CD4-positive, alpha-beta T cell treated with Interleukin-21 for 1 hour (primary cell): ENCODE measurements at places on chromosomes 2 and 18.

GRCh38 chr18:42922363-42922762 is 193.1 kb downstream of the RIT2 start:
- DNase-seq: no peak

DNA sequence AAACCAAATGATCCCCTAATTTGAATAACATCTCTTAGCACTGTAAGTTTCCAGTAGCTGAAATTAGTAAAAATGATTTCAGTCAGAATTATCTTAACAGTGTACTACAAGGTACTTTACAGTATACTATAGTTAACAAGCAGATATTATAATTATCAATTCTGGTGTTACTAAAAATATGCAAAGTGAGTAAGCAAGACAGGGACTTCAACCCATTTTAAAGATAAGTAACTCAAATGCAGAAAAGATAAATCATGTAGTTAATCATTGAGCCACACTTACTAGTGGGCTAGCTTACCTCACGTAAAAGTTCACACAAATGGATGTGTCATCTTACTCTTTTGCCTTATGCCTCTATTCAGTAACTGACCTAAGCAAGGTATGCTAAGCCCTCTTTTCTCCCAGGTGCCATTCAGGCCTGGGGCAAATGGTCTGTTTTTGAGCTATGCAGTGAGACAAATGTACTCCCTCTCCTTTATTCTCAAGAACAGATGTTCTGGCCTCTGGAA is 101.0 kb downstream of the NBAS start:
- no peak for DNase-seq

- DNase-seq: peak; percentile 66
Measured at GRCh38 chr2:41869542-41870264, 178.1 kb upstream of the PKDCC start.

- DNase-seq: no peak
Measured at GRCh38 chr2:172558372-172558771, 2.5 kb downstream of the PDK1 start.

DNA sequence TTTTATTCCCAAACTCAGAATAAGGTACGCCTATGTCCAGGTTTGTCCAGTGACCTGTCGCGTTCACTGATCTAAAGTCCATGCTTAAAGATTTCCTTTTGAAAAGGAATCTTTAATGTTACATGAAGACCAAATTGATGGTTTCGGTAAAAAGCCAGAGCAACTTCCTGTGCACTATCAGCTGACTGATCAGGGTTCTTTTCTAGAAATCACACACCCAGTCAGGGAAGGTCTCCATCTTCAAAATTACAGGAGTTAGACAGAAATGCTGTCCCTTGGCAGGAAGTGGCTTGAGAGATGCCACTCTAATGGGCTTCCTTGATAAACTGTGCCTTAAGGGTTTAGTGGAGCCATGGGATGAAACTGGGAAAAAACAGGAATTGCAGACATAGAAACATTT is 14.7 kb upstream of the ARHGAP25 start:
- DNase-seq: peak; percentile 60

- DNase-seq: no peak
Measured at GRCh38 chr2:168889635-168890005, 610 bp downstream of the SPC25 start.

DNA sequence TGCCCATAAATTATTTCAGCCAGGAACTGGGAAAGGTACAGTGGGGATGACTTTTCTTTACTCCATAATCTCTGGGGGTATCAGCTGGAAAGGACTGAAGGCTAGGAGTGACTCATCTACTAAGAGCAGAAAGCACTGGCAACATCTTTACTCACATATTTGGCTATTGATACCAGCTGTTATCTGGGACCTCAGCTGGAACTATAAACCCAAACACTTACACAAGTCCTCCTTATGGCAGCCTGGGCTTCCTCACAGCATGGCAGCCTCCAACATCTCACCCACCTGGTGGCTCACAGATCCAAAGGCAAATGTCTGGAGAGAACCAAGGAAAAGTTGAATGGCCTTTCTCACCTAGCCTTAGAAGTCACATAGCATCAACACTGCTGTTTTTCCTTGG is 379.0 kb upstream of the RND3 start:
- no peak for DNase-seq

GRCh38 chr2:175244697-175245096 is 63.2 kb upstream of the ATP5MC3 start:
- no peak for DNase-seq

- no peak for DNase-seq
Measured at GRCh38 chr18:59743566-59743965, 46.3 kb upstream of the CCBE1 start.

DNA sequence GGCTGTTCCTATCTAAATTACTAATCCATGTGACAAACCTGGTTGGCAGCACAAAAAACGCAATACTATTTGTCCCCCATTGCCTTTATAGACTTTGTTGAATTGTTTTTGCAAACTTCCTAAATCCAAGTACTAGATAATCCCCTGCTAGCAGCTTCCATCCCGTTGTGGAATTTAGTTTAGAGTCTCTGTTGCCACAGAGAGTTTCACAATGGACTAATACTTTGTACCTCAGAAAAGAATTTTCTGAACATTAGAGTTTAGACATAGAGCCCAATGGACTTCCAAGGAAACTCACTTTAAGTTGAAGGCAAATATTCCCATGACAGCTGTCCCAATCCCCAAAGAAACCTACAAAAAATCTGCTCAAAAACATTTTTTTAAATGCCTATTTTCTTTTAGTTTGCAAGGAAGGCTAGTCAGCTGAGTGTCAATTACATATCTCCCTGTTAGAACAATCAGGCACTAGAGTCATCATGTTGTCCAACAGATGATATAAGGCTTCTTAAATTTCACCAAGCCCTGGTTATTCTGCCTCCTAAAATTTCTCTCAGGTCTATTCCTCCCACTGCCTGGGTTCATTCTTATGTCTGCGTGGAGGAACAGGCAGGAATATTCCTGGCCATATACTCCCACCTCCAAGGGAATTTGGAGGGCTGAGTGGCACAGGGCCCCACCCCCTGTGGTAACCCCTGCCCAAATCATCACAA is 27.2 kb downstream of the RNF152 start:
- no peak for DNase-seq

- no peak for DNase-seq
Measured at GRCh38 chr2:109195193-109196045, 66.4 kb downstream of the SH3RF3 start.

GRCh38 chr2:241584436-241584835 is 25.9 kb downstream of the BOK start:
- DNase-seq: no peak

GRCh38 chr2:170322140-170322766 is 144.3 kb downstream of the MYO3B start:
- no peak for DNase-seq
